ENCODE measurements at places on chromosomes 1 and 21. TPM values are rescaled to one million over a fixed set of nuclear protein-coding genes. Genes with fewer than 3 reads are reported as not detected.

The IGFN1 gene
- total RNA-seq = not detected

DNA sequence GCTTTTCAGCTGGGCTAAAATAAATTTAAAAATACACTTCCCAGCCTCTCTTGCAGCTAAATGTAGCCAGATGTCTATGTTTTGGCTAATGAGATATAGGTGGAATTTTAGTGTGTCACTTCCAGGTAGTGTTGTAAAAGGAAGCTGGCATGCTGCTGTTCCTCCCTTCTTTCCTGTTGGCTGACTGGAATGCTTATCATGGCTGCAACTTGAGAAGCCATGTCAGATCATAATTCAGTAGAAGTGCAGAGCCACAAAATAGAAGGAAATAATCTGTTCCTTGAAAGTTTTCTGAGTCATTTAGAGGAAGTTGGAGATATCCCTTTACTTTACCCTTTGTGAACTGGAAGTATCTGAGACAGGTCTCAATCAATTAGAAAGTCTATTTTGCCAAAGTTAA is 10.9 kb upstream of the RBM15 start:
- H3K27me3 ChIP-seq = no peaks in the 10 kb centered on the region
- no peak overlapping the region for H3K4me3 ChIP-seq
- no peaks in the 10 kb centered on the region for H3K4me1 ChIP-seq
- no peak for DNase-seq

The MANEAL gene
- total RNA-seq = 1.2 TPM

- H3K36me3 ChIP-seq = no peaks in the 10 kb centered on the region
- H3K4me3 ChIP-seq = no peak overlapping the region
- peaks cover 10% of the 10 kb centered on the region for H3K4me1 ChIP-seq
- no peak overlapping the region for H3K27ac ChIP-seq
- DNase-seq = no peak
- no peaks in the 10 kb centered on the region for H3K27me3 ChIP-seq
Measured at GRCh38 chr21:16285605-16286126, 555.9 kb downstream of the USP25 start.

- H3K36me3 ChIP-seq = no peaks in the 10 kb centered on the region
- peaks cover 4% of the 10 kb centered on the region for H3K4me1 ChIP-seq
- H3K4me3 ChIP-seq = no peak overlapping the region
- no peak for DNase-seq
- no peaks in the 10 kb centered on the region for H3K27me3 ChIP-seq
Measured at GRCh38 chr1:47924270-47925048, 72.7 kb downstream of the TRABD2B start.

DNA sequence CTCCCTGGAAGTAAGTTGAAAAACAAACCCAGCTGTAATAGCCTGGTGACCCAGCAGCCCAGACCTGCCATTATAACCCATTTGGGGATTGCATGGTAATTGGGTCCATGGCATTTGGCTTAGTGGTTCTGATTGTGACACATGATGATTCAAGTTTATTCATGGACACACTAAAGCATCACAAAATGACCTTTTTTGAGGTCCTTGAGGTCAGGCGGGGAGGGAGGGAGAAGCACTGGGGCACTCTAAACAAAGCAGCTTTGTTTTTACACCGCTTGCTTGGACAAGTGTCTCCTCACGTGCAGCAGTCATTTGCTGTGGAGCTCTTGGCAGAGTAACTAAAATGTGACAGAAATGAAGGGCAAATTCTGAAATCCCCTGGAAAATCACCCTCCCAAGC is 241.0 kb upstream of the SGIP1 start:
- no peak overlapping the region for H3K27ac ChIP-seq
- H3K4me3 ChIP-seq = no peak overlapping the region
- H3K4me1 ChIP-seq = peaks cover 8% of the 10 kb centered on the region

GRCh38 chr1:246179401-246179800 is 327.7 kb downstream of the SMYD3 start:
- H3K36me3 ChIP-seq = no peaks in the 10 kb centered on the region
- no peak for DNase-seq
- no peak overlapping the region for H3K4me3 ChIP-seq
- peaks cover 7% of the 10 kb centered on the region for H3K4me1 ChIP-seq

- no peak overlapping the region for H3K4me3 ChIP-seq
- no peak overlapping the region for H3K27ac ChIP-seq
- DNase-seq = no peak
- no peaks in the 10 kb centered on the region for H3K4me1 ChIP-seq
- H3K36me3 ChIP-seq = no peaks in the 10 kb centered on the region
Measured at GRCh38 chr1:14561014-14561693, 37.3 kb upstream of the KAZN start.

The OR2AK2 gene
- not detected for total RNA-seq

- no peaks in the 10 kb centered on the region for H3K36me3 ChIP-seq
- no peak overlapping the region for H3K27ac ChIP-seq
- H3K4me1 ChIP-seq = no peaks in the 10 kb centered on the region
- DNase-seq = no peak
Measured at GRCh38 chr1:79364896-79365295, 358.4 kb upstream of the ADGRL4 start.

The FMN2 gene
- 1.5 TPM for total RNA-seq
